ENCODE measurements at places on chromosomes 13 and 19.

- DNase-seq = no peak
Observed at GRCh38 chr13:99687723-99688397, 186.6 kb downstream of the TM9SF2 start.

GRCh38 chr13:42807866-42808265, 26.5 kb downstream of the FAM216B start:
- no peak for DNase-seq

DNA sequence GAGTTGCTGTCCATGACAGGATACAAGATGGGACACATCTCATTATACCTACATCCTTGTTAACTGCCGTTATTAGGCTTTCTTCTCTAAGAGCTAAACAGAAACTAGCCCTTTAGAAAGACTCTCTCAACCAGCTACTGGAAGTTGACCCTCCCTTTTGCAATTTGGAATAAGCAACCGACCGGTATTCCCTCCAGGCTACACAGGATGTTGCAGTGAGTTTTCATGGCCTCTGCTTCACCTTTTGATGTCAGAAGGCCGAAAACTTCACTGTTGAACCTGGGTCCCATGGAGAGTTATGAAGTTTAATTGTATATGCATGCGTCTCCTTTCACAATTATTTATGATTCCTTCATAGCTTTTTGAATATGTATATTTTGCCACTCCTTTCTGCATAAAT, 1042.5 kb upstream of the SPRY2 start:
- no peak for DNase-seq

DNA sequence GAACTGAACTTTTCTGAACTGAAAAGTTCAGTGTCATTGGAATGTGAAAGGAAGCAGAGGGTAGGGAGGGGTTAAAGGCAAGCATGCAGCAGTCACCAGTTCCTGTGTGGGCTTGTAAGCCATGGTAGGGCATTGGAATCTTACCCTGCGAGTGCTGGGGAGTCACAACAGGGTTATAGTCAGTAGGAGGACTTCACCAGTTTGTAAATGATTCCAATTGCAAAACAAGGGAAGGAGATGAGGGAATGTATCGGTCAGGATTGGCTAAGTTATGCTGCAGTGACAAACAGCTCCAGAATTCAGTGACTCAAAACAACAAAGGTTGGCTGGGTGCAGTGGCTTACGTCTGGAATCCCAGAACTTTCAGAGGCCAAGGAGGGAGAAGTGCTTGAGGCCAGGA, 12.8 kb downstream of the LYPD3 start:
- DNase-seq = no peak

- DNase-seq = no peak
Observed at GRCh38 chr13:47454986-47455385, 546.1 kb downstream of the SUCLA2 start.

GRCh38 chr19:7908742-7909461, 5.2 kb downstream of the MAP2K7 start:
- no peak for DNase-seq
